ENCODE measurements at places on chromosomes 16 and 17.

DNA sequence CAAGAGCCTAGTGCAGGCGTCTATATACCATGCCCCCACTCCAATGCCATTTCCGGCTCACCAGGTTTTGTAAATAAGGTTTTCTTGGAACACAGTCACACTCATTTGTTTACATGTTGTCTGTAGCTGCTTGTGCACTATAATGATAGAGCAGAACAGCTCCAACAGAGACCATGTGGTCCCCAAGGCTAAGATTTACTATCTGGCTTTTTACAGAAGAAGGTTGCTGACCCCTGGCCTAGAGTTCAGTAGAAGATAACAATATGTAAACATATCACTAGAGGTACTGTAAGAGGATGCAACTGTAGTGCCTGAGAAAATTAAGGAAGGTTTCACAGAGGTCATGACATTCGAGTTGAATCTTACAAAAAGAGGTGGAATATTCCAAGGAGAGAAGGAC, 66.3 kb downstream of the CACNG1 start:
- H3K27ac ChIP-seq: no peak overlapping the region
- H3K4me1 ChIP-seq: no peaks in the 10 kb centered on the region
- H3K4me3 ChIP-seq: no peak overlapping the region
- no peak for DNase-seq
- no peaks in the 10 kb centered on the region for H3K27me3 ChIP-seq

GRCh38 chr16:74743668-74744299, 30.8 kb downstream of the FA2H start:
- H3K4me3 ChIP-seq: no peak overlapping the region
- DNase-seq: no peak
- no peak overlapping the region for H3K27ac ChIP-seq
- no peaks in the 10 kb centered on the region for H3K27me3 ChIP-seq

GRCh38 chr17:37839196-37839978, 84.8 kb upstream of the TBC1D3K start:
- peaks cover 36% of the 10 kb centered on the region for H3K27me3 ChIP-seq
- DNase-seq: no peak
- H3K4me3 ChIP-seq: no peak overlapping the region
- H3K36me3 ChIP-seq: no peaks in the 10 kb centered on the region
- H3K27ac ChIP-seq: no peak overlapping the region

DNA sequence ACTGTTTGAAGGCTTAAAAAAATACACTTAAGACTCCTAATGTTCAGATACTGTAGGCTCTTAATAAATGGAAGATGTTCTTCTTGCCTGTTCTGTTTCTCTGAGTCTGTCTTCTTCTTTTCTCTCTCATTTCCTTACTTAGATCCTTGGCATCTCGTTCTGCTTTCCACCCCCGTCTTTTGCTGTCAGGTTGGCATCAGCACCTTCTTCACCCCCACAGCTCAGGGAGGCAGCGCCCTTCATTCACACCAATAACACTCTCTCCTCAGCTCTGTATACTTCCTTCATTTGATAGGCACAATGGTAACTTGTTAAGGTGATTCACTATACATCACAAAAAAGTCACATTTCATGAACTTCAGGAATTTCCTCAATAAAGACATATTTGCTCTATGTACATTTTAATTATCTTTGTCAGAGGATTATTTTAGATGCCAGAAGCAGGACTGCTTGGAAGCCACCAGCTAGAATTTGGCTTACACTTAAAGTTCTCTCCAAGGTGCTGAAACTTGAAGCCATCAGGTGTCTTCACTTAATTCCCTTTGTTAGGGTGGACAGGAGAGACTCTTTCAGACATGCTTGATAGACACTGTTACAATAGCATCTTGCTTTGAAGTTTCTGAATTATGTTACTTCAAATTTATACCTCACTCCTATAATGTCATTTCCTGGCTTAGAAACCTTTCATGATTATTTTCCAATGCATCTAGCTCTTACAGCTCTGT, 670.1 kb upstream of the C16orf82 start:
- no peaks in the 10 kb centered on the region for H3K4me1 ChIP-seq

DNA sequence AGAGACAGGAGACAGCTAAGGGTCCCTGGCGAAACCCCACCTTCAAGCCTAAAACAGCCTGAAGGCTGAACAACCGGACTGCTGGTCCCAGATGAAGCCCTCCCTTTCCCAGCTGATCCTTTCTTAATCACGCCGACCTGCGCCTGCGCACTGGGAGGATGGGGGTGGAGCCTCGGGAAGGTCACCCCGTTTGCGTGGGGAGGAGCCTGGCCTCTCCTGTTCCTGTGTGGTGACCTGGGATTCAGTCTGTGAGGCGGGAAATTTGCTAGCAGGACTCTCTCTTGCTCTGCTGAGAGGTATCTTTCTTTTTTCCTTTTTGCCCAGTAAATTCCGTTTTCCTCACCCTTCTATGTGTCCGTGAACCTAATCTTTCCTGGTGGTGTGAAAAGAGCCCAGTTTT, 9.6 kb downstream of the FAM20A start:
- peaks cover 4% of the 10 kb centered on the region for H3K36me3 ChIP-seq
- H3K4me1 ChIP-seq: peaks cover 27% of the 10 kb centered on the region
- H3K4me3 ChIP-seq: no peak overlapping the region
- DNase-seq: no peak
- H3K27ac ChIP-seq: no peak overlapping the region
